NCI-H69 (cell line): ENCODE measurements at places on chromosomes 5 and 9.

DNA sequence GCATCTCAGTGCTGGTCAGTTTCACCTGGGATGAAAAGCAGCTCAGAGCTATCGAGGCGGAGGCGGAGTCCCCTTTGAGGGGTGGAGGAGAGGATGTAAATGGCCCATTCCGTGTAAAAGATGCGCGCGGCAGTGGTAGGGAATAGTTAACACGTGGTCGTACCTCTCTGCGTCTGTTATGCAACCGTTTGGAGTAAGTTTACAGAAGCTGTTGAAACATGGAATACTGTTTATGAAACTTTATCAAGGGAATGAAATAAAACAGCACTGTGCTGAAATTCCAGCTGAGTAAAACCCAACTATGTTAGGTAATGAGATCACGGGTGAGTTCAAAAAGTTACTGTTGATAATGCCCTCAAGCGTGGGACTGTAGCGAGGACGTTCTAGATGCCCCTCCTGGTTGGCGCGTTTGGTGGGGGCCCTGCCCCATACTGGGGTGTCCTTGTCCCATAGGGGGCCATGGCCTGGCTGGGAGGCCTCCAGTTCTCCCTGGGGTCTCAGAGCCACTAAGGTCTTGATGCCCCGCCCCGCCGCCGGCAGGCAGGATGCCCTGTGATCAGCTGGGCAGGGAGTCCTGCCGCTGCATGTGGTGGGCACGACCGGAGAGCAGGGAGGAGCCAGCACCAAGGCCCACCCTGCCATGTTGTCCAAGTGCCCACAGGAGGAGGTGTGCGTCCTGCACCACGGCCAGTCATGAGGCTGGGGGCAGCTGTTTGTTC, 90.9 kb downstream of the COL5A1 start:
- DNase-seq = no peak

GRCh38 chr5:5586721-5587120, 164.2 kb downstream of the ICE1 start:
- peak; percentile 13 for DNase-seq

GRCh38 chr5:171808453-171808852, 22.8 kb downstream of the SMIM23 start:
- DNase-seq = no peak

- DNase-seq = no peak
Measured at GRCh38 chr9:76161541-76161940, 232.7 kb downstream of the RFK start.

DNA sequence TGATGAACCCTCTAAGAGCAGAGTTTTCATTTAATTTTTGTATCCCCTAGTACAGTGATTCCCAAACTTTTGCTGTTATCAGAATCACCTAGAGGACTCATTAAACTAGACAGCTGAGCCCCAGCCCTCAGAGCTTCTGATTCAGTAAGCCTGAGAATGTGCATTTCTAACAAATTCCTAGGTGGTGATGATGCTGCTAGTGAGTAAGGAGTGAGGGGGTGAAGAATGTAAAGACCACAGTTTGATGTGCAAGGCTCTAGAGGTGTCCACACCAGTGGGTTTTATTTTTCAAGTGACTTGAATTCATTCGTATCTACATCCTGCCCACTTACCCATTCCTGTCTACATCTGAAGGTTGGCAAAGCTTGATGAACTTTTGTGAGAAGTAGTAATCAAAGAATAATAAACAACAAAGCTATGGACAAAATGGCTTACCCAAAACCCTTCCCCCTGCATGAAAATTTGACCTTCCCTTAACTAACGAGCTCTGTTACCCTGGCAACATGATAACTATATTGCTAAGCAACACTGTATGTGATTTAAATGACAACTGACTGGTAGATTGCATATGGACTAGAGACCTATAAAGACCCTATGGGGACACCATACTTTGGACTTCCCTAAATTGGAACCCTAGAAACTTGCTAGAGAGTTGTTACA, 35.2 kb downstream of the DTWD2 start:
- DNase-seq = peak; percentile 38

DNA sequence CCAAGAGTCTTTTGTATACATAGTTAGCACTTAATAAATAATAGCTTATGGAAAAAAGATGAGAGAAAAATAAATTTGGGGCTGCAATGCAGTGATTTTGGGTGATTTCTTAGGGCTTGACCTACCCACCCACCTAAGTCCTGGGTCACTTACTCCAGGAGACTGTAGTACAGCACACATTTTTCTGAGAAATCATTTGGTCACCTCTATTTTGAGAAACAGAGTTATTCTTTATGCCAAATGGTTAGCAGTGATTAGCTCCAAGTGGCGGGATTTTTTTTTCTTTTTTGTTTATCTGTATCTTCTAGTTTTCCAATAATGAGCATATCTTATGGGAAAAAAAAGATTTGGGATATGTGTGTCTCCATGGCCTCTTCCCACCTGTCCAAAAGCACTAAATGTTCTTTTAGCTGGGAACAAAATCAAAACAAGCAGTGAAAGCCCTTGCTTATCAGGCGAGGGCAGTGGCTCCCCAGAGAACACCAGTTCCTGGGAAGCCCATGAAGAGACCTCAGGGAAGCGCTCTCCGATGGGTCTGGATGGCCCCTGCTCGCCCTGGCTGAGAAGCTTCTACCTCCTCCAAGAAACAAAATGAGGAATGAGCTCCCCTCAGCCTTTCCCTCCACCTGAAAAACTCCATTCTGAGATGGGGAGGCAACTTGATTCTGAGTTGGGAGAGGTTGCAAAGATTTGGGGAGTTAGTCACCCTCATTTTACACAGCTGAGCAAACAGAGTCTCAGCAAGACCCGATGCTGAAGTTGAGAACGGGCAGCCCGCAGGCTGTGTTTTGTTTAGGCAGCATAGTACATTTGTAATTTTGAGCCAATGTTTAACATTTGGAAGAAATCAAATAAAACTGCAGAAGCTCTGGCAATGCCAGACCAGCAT, 69.9 kb downstream of the CYFIP2 start:
- peak; percentile 46 for DNase-seq

DNA sequence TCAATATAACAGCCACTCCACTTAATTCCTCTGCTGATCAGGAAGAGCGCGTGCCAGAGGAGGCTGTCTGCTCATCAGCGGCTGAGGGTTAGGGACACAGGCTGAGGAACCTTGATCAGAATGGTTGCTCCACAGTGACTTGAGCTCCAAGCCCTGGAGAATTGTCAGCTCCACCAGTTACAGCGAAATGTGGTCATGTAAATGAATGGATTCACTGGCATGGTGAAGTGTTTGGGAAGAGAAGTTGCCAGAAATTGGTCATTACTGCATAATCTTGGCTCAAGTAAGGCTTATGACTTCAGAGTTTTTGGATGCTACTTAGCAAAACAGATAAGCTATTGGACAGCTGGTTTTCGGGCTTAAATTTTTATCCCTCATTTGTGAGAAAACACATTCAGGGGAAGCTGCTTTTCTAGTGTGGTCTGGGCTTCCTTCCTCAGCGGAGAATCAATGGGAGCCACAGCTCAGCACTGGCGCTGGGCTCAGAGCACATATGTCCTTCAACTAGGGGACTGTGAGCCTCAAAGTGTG, 65.0 kb downstream of the PRRT1B start:
- no peak for DNase-seq

GRCh38 chr9:94922098-94922607, 195.7 kb downstream of the AOPEP start:
- DNase-seq = peak; percentile 74

GRCh38 chr9:87681271-87682061, 44.5 kb upstream of the CTSL start:
- no peak for DNase-seq

DNA sequence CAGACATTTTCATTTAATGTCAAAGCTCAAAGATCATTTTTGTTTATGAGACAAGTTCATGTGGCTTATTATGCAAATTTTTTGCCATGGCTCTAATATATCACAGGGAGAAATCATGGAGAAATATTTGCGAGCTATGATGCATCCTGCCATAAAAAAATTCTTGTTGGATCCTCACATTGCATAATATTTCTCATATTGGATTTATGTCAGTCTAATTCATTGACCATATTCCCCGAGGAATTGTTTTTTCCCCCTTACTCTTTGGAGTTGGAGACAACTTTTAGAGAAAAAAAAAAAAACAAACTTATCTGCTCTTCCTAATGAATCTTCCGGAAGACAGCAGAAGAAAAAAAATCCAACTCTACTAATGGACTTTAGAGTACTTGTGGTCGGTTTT, 4.3 kb downstream of the ZNF462 start:
- DNase-seq = no peak

DNA sequence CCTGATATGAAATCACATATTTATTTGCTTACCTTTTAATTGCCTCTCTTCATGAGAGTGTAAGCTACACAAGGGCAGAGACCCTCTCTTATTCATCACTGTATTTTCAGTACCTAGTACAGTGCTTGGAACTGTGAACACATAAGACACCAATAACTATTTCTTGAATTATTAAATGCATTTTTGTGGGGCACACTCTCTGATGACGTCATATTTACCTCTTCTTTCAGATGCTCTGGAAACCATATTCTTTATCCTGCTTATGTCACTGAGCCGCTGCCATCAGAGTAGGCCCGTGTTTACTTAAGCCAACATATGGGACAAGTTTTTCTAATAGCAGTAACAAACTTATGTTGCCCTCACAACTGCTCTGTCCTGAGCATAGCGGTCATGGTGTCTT, 266.5 kb downstream of the ELAVL2 start:
- no peak for DNase-seq
